NCI-H1048 (cell line): ENCODE measurements at places on chromosomes 7 and 10.

DNA sequence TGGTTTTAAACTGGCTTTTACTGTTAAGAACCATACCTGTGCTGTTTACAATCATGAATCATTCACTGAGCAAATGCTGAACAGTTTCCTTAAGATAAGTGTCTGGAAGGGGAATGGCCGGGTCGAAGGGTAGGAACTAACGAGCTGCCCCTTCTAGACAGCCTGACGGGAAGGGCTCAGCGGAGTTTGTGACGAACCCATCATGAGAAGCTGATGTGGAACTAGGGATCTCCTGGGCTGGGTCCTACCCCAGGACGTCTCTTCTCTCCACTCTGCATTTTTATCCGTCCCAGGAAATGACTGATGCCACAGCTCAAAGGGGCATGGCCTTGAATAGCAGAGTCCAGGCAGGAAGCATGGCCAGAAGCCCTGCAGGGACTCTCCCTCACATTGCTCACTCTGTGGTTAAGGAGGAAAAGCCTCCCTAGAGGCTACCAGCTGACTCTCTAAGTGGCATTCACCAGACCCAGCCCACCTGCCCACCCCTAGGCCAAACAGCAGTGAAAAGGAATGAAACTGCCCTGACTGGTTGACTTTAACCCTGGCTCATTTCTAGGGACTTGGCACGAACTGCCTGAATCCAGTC is 112.0 kb downstream of the PFKFB3 start:
- no peak for DNase-seq

- DNase-seq: no peak
Observed at GRCh38 chr10:44253769-44254462, 131.0 kb downstream of the CXCL12 start.

DNA sequence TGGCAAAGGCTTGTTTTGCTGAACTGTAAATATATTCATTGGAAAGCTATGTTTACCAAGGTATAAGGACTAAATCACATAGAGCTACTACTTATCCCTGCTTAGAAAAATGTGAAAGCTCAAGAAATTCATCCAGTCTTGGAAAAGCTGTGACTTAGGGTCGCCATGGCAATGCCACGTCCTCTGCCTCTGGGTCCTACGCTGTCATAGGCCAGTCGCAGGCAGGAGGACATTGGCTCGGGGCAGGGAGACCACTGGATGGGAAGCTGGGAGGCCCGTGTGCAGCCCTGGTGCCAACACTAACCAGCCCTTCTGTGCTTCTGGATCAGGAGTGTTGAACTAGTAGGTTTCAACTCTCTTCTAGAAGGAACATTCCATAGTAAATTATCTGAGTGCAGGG is 67.3 kb upstream of the PDZD8 start:
- no peak for DNase-seq

DNA sequence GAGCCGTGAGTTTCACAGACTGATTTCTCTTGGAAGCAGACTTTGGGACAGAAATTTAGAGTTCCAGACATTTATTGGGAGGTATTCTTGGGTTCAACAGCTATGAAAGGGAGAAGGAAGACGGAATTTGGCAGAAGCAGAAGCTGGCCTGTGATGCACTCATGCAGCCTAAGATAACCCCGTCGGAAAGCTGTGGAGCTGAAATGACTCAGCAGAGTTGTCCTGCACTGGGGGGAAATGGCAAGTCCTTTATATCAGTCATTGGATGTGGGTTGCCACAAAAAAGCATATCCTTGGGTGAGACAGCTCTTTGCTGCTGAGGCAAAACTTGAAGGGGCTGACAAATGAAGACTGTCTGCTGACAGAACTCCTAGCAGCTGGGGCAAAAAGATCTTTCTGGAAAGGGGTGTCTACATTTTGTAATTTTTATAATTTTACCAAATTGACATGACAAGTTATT is 11.5 kb upstream of the MICU1 start:
- no peak for DNase-seq

DNA sequence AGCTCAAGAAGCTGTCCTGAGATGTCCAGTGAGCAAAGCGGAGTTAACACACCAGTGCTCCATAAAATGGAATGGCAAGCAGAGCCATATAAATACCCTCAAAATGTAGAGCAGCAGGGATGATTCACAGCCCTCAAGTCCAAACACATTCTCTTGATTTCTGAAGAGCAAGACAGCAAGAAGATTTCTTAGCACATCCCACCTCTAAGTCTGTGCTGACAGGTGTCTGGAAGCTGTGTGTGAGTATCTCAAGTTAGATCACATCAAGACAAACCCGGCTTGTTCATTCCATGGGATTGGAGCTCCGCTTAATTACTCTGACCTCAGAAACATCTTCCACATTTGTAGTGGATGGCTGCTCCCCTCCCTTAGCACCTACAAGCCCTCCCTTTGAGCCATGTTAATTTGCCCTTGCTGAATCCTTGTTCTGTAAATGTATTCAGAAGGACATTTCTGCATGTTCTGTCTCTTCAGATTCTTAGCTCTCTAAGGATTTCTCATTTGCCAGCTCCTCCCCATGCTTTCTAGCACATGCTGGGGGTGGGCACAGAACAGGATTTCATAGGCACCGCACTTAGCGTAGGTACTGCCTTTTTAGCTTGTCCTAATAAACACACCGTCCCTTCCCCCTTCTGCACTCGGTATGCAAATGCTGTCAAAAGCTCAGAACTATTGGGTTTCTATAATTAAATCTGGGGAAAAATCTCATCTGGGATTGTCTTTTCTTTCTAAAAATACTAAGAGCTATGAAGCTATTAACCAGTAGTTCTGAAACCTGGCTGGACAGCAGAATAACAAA is 112.7 kb downstream of the CPXM2 start:
- DNase-seq: no peak

DNA sequence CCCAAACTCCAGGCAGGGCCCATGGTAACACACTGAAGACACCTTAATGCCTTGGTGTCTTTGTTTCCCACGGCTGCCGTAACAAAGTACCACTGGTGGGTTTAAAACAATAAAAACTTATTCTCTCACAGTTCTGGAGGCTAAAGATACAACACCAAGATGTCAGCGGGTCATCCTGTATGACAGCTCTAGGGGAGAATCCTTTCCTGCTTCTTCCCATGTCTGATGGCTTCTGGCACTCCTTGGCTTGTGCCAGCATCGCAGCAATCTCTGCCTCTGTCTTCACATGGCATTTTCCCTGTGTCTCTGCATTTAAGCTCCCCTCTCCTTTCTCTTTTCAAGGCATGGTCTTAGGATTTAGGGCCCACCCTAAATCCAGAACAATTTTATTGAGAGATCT is 33.1 kb downstream of the PRSS2 start:
- no peak for DNase-seq

- no peak for DNase-seq
Observed at GRCh38 chr10:111473361-111473760, 396.5 kb downstream of the ADRA2A start.

DNA sequence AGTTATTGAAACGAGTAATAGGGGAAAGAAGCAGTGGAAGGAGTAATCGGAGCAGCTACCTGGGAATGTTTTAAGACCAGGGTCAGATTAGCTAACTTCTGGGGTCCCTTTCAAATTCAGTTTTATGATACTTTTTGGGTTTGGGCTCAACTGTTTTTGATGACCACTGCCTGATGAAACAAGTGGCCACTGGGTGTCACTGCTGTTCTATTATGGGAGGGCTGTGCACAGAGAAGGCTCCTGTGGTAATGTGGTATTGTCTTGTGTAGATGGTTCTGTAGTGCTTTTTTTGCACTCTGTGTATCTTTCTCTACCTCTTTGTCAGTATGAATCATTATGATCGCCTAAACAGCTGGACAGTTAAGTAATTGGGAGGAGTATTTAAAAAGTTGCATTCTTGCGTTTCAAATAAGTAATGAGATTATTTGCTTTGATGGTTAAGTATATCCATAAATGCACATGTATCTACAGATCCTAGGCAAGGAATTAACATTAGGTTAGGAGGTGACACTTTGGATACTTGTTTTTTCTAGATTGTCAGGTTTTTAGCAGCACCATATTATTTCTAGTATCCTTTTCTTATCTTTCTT is 128.4 kb downstream of the ABCA13 start:
- DNase-seq: no peak

GRCh38 chr7:158587162-158588084 is at the start of gene PTPRN2:
Gene PTPRN2 (minus strand): TSS chr7:158587823.
- DNase-seq: peak; percentile 34

DNA sequence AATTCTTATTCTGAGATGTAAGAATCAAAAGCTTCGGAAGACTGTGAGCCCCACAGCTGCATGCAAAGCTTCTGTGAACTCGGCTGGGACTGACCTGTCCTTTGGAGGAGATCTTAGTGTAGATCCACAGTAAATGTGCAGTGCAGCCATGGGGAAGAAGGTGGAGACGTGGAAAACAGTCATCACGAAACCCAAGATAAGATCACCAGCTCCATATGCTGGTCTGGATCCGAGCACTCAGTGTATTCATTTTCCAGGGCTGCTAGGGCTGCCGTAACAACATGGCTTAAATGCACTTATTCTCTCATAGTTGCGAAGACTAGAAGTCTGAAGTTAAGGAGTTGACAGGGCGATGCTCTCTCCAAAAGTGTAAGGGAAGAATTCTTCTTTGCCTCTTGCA is 143.0 kb upstream of the TCF7L2 start:
- DNase-seq: no peak

DNA sequence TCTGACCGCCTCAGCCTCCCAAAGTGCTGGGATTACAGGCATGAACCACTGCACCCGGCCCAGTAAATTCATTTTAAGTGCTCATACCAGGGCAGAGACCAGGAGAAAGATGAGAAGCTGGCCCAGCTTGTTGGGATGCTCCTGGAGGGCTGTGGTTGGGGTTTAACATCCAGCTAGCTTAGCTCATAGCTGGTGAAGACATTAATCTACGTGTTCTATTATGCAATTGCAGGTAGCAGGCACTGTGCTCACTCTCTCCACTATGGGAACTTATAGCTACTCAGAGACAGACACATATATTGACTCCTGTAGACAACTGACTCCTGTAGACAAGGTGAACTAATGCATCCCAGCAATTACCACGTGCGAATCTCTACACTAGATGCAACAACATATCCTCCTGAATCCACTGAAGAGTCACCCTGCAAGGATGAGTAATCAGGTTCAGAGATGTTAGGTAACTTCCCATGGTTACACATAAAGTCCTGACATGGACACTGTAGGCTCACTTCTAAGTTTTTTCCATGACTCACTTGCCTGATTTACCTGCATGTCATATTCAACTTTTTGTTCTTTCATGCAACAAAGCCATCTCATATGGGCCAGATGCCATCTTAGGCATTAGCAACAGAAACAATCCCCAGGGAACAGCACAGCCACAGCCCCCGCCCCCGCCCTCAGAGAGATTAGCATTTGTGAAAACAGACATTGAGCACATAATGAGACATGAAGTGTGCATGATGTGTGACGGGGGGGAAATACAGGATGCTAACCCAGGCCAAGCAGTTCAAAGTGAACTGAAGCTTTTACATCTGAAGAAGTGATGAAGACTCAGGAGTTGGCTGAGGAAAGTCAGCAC is 37.2 kb downstream of the ERLIN1 start:
- DNase-seq: no peak

GRCh38 chr10:73366381-73367298 is 8.0 kb upstream of the CFAP70 start:
- no peak for DNase-seq

GRCh38 chr10:48456808-48457761 is 147.8 kb downstream of the ARHGAP22 start:
- DNase-seq: no peak

DNA sequence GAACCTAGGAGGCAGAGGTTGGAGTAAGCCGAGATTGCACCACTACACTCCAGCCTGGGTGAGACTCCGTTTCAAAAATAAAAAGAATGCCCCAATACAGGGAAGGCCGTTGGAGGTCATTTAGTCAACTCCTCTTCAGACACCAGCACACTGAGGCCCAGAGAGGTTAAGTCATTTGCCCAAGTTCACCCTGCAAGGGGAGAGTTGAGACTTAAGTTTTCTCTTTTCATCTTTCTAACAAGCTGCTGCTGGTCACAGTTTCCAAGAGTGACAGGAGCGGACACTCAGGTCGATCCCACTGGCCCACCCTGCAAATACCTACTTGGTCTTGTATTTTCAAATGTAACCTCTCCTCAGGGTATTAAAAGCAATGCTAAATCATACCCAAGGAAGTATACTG is 30.4 kb upstream of the VCL start:
- DNase-seq: no peak

- peak; percentile 56 for DNase-seq
Observed at GRCh38 chr10:3783682-3784432, 1.2 kb downstream of the KLF6 start.

GRCh38 chr7:131224996-131225395 is 102.7 kb upstream of the MKLN1 start:
- no peak for DNase-seq

DNA sequence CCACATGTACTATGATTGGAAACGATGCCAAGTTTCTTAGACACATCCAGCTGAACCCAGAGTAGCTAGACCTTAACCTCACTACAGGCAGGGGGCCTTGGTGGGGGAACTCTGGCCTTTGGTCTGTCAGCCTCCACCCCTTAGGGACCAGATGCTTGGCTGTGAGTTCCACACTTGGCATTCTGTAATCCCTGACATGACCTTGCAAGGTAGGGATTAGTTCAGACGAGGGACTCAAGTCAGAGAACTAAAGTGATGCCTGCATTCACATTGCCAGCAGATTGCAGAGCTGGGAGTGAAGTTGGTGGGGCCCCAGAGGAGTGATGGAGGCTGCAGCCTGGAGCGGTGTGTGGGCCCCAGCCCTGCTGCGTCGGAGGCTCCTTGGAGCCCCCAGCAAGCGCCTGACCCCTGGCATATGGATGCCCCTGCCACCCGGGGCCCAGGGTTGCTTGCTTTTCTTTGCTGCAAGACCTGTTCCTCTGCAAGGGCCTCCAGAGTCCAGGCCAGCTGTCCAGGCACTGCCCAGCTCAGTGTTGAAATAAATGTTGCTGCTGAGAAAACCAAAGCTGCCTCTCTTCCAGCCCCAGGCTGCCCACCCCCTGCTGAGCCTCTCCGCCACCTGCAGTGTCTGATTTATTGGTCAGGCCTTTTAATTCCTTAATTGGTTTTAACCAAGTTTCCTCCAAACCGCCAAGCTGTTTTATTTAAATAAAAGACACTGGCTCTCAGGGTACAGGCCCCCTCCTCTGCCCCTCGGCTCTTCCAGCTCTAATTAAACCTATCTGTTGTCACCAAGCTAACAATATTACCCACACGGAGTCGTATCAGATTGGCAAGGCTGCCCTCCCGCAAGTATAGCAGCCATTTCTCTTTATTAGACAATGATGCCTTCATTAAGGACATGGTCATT is 4.7 kb downstream of the NPTX2 start:
- no peak for DNase-seq

DNA sequence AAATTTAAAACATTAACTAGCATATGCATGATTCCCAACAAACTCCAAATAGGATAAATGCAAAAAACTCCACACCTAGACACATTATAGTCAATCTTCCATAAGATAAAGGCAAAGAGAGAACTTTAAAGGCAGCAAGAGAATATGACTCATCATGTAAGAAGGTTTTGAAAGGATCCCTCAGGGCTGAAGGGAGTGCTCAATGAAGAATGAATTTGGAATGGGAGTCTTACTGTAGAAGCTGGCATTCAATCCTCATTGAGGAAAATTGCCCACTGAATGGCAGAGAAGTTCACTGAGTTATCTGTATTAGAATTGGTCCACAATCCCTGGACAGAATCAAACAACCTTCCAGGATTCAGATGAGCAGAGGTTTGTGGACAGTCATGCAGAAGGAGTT is 26.1 kb upstream of the ZNF365 start:
- DNase-seq: no peak
